ENCODE measurements at places on chromosomes 3 and 15.

GRCh38 chr3:81728766-81729544 is 32.5 kb downstream of the GBE1 start:
- DNase-seq: no peak

DNA sequence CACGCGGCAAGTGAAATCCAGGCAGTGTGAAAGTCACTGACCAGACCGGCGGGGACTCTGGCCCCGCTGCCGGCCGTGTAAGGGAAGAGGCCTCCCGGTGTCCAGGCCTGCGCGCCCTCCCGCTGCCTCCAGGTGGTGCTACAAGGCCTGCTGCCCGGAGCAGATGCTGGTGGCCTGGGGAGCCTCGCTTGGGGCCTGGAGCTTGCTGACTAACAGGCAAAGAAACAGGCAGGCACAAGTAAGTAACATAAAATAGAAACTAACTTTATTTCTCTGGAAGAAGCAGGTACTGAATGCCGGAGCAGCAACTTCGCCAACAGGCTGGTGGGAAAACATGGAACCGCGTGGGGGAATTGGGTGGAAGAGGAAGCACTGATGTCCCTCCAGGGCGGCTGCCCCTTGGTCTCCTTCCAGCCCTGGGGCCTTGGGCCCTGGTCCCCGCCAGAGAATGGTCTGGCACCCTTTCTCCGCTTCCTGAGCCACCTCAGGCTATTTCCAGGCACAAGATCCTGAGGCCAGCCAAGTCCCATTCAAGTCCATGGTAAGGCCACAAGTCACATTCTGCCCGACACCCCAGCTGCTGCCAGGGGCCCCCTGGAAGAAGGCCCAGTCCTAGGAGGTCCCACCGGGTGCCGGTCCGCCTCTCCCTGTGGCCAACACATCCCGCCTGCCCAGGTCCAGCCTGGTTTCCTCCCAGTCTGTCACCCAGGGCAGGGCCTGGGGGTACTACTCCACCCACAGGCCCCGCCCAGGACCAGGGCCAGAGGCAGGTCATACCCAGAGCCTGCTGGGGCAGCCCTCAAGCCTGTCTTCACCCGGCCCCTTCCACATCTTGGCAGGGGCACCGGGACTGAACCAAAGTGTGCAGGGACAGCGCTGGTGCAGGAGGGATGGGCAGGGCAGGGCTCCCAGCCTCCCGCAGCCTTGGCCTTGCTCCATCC is 45.0 kb downstream of the TNK2 start:
- peak; percentile 48 for DNase-seq

GRCh38 chr3:57100046-57100695 is 39.7 kb downstream of the SPATA12 start:
- DNase-seq: peak; percentile 35

GRCh38 chr3:129266651-129267050 is 12.0 kb upstream of the HMCES start:
- no peak for DNase-seq

GRCh38 chr15:70525551-70525950 is 237.8 kb downstream of the UACA start:
- no peak for DNase-seq

GRCh38 chr3:152839511-152839910 is 4.6 kb downstream of the P2RY1 start:
- DNase-seq: no peak

Measured in CD8-positive, alpha-beta memory T cell (primary cell).